ELR (cell line): ENCODE measurements at places on chromosomes 1 and 21.

DNA sequence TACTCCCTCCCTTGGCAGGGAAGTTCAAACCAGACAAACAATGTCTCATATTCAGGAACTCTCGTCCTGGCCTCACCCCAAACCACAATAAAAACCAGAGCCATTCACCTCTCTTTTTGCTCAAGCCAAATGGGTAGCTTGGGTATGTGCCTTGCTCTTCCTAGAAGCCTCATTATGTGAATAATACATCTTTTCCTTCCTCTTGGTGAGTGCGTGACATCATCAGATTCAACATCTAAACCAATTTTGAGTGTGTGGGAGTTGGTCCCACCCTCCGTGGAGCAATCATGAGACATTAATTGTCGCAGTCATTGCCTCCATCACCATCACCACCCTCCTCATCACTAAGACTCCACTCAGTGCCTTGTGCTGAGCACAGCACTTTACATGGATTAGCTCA lies 482.9 kb downstream of the PTPRU start:
- peak; percentile 31 for DNase-seq

- no peak for DNase-seq
These were observed 52.8 kb upstream of the TRABD2B start for GRCh38 chr1:48049823-48050535.

DNA sequence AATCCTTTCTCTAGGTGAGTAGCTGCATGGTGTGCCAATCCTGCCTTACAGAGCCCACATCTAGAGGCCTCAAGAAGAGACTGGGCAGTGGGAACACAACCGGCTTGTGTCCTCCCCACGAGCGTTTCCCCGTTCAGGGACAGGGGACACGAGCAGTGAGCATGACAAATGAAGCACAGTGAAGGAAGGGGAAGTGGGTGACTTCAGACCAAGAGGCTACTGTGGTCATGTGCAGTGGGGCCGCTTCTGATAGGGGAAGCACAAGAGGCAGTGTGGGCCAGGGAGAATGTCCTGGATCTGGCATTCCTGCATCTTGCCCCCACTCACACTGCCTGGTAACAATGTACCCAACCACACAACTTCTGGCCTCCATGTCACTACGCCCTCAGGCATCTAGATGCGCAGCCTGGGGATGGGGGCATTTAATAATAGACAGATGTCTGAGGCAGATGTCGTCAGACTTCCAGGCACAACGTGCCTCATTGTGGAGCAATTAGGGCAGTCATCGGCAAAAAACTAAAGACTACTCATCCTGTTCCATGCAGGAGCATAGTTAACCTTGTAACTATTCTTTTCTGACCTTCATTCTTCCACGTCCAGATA lies 155.6 kb upstream of the NBPF11 start:
- DNase-seq: no peak

DNA sequence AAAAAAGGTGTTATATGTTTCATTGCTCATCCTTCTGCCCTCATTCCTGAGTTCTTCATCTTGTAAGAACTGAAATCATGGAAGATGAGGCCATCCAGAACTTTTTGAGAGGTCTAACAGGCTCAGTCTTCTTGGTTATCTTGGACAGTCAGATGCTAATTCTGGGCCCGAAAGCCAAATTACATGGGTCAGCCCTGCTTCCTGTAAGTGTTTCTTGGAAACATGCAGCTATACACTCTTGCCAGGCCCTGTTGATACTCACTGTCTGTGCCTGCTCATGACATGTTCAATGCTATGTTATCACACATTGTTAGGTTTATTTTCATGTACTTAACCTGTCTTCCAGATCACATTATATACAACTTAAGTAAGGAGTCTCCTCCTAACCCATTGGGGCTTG lies 542.5 kb downstream of the NUF2 start:
- DNase-seq: no peak

GRCh38 chr1:13583966-13584791 lies 547 bp downstream of the PDPN start:
- DNase-seq: no peak

DNA sequence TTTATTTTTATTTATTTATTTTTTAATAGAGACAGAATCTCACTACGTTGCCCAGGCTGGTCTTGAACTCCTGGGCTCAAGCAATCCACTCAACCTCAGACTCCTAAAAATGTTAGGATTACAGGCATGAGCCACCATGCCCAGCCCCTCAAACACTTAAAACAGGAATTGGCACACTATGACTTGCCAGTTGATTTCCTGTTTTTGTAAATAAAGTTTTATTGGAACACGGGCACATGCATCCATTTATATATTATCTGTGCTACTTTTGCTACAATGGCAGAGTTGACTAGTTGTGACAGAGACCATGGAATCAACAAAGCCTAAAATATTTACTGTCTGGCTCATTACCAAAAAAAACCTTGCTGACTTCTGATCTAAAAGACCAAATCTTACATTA lies 16.0 kb upstream of the YRDC start:
- DNase-seq: peak; percentile 18

DNA sequence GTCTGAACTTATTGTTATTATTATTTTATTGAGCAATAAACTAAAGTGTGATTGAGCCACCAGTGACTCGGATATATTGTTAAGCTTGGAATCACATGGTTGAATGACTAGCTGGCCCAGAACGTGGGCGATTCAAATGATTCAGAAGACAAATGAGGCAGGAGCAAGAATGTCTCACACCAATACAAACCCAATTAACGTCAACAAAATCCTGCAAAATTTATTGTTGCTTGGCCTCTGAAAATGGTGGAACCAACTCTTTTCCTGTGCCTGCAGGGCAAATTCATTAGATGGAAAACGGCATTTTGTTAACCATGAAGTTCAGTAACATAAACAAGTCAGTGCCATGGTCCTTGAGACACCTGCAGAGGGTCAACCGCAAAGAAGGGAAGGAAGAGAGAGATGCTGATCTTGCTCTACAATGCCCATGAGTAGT lies 482.0 kb downstream of the SETD4 start:
- DNase-seq: peak; percentile 82

- no peak for DNase-seq
These were observed 102.7 kb upstream of the GCLM start for GRCh38 chr1:94011709-94012595.

DNA sequence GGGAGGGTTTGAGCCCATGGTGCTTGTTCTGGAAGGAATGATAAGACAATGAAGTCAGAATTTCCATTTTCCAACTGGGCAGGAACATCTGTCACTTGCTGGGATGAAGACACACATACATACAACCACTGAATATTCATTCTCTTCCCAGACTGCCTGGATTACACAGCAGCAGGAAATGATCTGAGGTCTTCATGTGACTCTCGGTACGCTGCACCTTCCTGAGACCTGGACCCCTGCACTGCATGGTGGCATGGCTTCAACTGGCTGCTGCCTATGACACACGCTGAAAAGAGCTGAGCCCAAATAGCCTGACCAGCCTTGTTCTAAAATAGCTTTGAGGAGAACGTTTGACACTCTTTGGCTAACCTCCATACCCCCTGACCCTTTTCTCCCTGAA lies 150.6 kb downstream of the GABPA start:
- no peak for DNase-seq

GRCh38 chr1:179870870-179871269 lies 6.7 kb downstream of the TOR1AIP2 start:
- no peak for DNase-seq

GRCh38 chr21:33281096-33281652 lies 15.0 kb downstream of the IL10RB start:
- no peak for DNase-seq

DNA sequence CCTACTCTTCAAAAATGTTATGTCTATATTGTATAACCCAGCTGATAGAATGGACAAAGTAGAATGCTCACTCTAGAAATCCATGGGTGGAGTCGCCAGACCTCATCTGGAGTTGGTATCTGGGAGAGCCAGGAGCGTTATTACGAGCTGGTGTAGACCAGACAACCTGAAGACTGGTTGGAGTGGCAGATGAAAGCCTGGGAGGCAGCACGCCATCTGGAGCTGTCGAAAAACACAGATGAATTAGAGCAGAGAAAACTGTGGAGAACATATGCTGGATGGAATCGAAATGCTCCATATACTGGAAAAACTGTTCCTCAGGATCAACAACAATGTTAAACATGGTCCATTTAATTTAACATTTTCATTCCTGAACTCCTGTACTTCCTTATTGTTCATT lies 333.6 kb downstream of the KCTD3 start:
- no peak for DNase-seq
